ENCODE measurements at places on chromosomes 2 and 18.

GRCh38 chr2:175449616-175450015 is 268.1 kb upstream of the ATP5MC3 start:
- DNase-seq, result no peak

- DNase-seq, result no peak
These were observed 95.9 kb downstream of the DGKD start for GRCh38 chr2:233449921-233450863.

DNA sequence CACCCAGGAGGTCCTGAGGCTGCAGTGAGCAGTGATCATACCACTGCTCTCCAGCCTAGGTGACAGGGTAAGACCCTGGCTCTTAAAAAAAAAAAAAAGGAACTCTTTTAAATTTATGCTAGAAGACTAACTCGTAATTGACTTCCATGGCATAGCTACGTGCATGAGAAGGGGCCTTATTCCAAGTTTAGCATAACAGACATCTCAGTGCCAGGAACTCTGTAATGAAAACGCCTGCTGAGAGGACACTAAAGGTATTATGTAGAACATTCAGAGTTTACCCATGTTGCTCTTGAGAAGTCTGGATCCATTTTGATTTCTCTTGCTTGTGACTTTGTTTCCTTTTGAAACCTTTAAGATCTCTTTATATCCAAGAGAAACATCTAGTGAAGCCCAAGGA is 276.0 kb downstream of the ZNF407 start:
- no peak for DNase-seq

DNA sequence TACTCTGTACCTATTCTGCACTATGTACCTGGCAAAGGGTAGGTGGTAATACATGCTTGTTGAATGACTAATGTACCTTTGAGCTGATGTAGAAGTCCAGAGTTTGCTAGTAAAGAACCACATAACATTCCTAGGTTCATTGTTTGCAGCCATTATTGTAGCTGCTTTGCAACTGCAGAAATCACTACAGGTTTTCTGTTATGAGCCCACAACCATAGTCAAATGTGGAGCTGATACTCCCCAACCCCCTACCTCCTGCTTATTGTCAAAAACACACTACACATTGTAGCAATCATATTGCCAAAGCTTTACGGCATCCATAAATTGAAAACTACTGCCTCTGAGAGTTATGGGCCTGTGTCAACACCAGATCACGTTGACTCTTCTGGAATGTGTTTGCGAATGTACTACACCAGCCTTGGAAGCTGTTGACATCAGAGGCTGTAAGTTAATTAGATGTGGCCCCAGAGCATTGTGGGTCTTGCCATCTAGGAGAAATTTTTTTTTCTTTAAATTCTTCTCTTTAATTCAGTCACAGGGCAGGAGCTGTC is 187.0 kb downstream of the AGPS start:
- no peak for DNase-seq

- DNase-seq, result no peak
These were observed 17.9 kb downstream of the MFSD6 start for GRCh38 chr2:190425883-190426658.

Measured in SW 1271 (cell line).